ENCODE measurements at places on chromosomes 6 and 20. TPM values are rescaled to one million over a fixed set of nuclear protein-coding genes. Genes with fewer than 3 reads are reported as not detected.

The IMPG1 gene
- total RNA-seq, result not detected

The UBD gene
- 2.9 TPM for total RNA-seq

The PPP1R16B gene
- 3.7 TPM for total RNA-seq

The DYNLT2 gene
- 2.6 TPM for total RNA-seq

The EGFL8 gene
- total RNA-seq, result 10.2 TPM

The TAAR9 gene
- total RNA-seq, result not detected

The HLA-C gene
- 206 TPM for total RNA-seq

The FKBP5 gene
- 266 TPM for total RNA-seq

The WFDC2 gene
- total RNA-seq, result not detected
